ENCODE measurements at places on chromosomes 7 and 10.

DNA sequence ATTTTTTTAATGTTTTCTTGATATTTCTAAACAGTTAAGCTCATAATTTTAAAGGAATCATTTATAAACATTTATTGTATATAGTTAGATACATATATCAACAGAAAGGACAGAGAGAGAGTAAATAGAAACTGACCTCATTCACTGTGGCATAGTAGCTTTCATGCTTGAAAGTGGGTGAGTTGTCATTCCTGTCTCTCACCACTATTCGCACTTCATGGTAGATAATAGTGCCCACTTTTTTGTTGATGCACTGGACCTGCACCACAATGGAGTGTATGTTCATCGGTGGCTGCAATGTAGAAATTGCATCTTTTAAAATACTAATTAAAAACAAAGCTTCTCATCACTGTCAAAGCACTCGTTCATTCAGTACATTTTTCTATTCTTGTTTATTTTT is 432.0 kb downstream of the PCDH15 start:
- no peak for DNase-seq

GRCh38 chr7:100827330-100828226 is at the start of gene EPHB4:
Gene EPHB4, minus strand, starts transcription at chr7:100827523. Its CDS starts 493 bp downstream, at chr7:100827030.
- DNase-seq: no peak

- DNase-seq: no peak
Measured at GRCh38 chr10:126135177-126135576, 238.8 kb downstream of the FANK1 start.

GRCh38 chr10:94403380-94404213 is 1.3 kb downstream of the TBC1D12 start:
- peak; percentile 9 for DNase-seq

- DNase-seq: no peak
Measured at GRCh38 chr10:50063100-50063499, 4.7 kb upstream of the WASHC2A start.

DNA sequence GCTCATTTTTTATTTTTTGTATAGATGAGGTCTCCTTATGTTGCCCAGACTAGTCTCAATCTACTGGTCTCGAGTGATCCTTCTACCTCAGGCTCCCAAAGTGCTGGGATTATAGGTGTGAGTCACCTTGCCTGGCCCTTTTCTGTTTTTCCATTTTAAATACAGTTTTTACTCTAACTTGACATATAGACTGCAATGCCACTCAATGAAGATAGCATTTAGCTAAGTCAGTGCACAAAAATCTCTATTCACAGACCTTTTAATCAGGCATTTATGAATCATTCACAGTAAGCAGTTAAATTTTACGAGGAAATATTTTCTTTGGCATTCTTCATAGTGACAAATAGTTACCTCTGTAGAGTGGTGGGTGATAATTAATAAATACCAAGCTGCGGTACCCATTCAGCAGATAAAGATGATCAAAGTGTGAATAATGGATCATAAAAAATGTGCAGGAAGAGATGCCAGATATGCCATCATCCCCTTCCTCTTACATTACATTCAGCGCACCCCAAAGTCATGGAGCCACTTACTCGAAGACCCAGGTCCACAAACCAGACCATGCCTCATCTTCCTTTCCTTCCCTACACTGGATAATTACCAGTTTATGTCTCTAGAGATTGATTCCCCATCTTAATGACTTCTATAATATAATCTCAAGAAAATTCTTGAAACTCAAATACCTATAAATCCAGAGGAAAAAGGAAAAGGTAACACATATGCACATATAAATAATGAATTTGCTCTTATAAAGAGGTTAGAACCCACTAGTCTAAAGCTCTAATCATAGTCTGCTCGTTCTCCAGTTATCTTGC is 56.0 kb downstream of the UBE2H start:
- DNase-seq: no peak

GRCh38 chr10:104435822-104436221 is 82.2 kb downstream of the CFAP58 start:
- no peak for DNase-seq

DNA sequence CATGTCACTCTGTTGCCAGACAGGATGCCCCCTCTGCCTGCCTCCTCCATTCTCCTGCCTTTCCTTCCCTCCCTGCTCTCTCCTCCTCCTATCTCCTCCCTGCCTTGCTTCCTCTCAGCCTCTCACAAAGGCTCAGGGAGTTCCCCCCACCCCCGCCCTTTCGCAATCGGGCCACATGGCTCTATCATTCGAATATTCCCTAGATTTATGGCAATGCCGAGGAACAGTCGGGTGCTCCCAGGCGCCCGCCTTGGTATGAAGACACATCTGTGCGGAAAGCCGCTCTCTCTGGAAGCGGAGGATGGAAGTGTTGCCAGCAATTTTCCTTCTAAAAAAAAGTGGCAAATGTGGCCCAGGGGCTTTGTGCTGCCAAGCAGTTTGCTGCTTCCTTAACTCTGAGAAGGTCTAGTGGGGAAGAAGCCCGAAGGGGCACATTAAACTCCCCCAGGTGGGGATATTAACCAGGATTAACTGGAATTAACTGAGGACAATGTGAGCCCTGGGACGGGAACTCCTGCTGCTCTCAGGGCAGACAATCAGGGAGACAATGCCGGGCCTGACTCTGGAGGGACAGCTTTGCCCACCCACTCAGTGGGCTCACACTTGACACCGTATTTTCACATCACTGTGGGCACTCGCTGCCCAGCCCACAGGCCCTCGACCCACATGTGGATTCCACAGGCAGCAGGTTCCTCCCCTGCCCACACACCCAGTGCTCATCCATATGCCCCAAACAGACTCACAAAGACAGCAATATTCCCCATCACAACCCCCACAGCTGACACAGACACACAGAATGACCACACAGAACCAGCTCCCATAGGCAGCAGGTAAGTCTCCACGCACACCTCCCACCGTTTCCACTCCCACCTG is 88.4 kb upstream of the SMNDC1 start:
- DNase-seq: no peak

DNA sequence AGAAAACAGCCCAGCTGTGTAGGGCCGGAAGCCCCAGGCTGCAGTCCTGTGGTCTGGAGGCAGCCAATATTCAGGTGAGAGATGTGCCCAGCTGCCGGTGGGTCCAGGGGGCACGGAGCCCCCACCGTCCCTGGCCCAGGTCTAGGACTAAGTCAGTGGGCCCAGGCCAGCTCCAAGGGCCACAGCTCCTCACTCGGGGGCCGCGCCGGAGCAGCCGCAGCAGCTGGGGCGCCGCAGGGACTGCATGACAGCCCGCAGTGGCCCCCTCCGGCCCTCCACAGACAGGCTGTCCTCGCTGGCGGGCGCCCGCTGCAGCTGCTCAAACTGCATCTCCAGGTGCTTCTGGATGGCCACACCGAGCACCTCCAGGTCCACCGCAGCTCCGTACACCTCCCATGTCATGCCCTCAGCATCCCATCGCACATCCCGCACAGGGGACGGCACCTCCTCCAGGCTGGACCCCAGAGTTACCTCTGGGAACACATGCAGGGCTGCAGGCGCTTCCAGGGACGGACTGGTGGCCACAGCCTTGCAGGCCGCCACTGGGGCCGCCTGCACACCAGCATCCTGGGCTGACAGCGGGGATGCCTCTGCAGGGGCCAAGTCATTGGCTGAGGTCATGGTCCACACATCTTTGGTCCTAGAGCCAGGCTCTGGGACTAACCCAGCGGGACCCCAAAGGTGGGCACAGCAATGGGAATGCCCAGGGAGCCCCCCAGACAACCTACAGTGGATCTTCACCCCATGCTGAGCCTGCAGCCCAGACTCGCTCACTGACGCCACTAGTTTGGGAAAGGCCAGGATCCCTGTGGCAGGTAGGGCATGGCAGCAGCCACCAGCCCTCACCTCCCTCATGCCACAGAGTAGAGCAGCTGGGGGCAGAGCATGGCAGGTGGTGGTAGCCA is 7.0 kb downstream of the GPRIN2 start:
- DNase-seq: no peak

- peak; percentile 5 for DNase-seq
Measured at GRCh38 chr7:142338633-142339501, 81.0 kb upstream of the PRSS58 start.

GRCh38 chr7:137606061-137606674 is 240.6 kb downstream of the DGKI start:
- DNase-seq: peak; percentile 40

DNA sequence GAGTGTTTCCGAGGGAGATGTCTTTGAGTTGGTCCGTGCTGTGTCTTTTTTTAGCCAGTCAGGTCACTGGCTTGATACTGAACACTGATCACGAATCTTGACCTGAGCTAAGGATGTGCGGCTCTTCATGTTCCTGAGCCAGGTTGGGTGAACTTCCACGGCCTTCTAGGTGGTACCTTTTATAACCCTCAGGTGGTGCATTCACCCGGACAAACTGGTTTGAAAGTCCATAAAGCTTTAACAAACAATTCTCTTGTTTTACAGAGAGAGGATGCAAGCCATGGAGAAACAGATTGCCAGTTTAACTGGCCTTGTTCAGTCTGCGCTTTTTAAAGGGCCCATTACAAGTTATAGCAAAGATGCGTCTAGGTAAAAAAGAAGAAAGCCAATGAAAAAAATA is 229.5 kb downstream of the ARHGAP21 start:
- no peak for DNase-seq

DNA sequence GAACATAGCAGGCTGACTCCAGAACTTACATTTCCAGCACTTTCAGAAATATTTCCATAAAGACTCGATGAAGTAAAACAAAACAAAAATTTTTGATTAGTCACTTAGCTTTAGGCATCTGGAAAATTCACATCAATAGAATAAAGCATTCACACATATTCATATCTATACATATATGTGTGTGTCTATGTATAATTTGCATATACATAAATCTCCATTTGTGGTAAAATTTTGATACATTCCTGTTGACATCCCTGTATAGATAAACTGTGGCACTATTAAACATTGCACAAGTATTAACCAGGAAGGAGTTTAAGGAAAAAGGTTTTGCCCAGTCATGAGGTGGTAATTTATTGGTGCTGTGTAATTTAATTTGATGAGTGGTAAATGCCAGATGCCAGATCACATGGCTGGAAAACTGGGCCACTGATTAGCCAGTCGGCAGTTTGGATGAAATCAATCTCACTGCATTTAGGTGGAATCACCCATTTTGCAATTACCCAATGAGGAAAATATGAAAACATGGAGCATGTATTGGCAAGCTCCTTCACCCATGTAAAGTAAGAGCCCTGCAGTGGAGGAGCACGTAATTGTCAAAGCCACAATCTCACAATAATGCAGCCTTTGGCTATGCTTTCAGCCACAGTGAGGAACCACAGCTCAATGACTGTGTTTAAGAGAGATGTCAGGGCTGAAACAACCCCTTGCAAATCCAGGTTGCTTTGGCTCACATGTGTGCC is 294.6 kb downstream of the RNLS start:
- no peak for DNase-seq

DNA sequence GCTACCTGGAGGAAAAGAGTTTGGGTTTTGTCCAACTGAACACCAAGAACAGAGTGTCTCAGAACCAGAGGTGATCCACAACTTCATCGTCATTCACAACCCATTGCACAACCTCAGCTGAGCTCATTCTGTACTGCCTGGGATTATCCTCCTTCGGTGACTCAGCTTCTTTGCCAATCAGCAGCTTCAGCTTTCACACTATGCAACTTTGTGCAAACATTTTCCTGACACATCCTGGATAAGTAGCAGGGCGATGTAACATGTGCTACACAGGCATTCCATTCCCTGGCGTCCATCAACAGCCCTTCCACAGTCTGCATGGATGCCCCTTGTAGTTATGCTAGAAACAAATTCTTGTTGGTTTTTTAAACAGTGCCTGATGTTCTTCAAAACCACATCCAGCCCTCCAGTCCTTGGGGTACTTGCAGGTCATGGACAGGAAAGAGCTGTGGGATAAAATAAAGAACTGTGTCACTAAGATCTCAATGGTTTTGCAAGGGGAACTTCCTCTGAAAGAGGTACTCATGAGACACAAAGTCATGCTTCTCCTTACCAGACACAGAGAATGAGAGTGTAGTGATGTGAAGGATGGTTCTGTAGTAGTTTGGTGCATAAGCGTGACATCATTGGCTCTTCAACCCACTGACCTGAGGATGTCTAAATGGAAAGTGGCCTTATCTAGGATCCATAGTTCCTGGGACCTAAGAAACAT is 478.5 kb downstream of the KIF20B start:
- no peak for DNase-seq

DNA sequence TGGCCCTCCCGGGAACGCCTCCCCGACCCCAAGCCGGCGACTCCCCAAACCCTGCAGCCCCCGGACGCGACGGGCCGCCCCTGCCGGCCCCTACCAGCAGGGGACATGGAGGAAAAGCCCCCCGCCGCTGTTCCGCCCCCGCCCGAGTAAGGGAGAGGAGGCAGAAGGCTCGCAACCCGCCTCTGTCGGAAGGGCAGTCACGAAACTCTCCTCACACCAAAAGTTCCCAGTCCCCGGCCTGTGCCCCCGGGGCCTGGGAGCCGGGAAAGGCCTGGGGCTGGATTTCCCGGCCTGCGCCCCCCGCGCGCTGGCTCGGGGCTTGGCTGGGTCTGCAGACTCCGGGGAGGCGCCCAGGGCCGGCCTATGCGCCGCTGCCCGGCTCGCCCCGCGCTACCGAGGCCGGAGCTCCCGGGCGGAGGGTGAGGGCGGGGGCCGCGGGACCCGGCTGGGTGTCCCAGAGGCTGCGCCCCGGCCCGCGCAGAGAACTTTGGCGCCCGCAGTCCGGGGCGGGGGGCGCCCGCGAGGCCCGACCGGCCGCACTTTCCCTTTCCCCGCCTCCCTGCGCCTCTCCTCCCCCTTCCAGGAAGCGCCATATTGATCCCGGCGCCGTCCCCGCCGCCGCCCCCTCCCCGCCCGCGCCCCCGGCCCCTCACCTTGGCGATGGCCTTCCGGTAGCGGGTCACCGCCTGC is 728 bp downstream of the PARD3 start:
- DNase-seq: no peak

GRCh38 chr7:90595801-90596670 is at the start of gene CDK14:
Gene CDK14, plus strand, starts transcription at chr7:90596321. Its CDS starts 307 bp downstream, at chr7:90596628.
- DNase-seq: no peak

- DNase-seq: no peak
Measured at GRCh38 chr7:95357623-95358022, 33.3 kb upstream of the PON1 start.

DNA sequence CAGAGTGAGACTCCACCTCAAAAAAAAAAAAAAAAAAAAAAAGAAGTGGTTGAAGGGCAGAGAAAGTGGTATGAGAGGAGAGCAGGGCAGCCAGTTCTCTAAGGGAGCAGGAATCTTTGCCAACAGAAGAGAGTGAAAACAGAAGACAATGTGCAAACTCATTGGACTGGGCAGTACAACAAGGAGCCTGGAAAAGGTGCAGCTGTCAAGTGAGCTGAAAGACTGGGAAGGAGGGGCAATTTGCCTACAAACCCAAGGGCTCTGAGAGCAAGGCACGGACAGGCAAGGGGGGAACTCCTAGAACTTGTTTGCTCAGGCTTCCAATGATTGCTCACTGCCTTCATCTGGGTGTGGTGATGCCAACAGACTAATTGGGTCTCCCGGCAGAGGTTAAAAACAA is 9.5 kb downstream of the ACTR1A start:
- DNase-seq: peak; percentile 3

All from NCI-H2107 (cell line).